ENCODE measurements at places on chromosomes 7 and 10.

DNA sequence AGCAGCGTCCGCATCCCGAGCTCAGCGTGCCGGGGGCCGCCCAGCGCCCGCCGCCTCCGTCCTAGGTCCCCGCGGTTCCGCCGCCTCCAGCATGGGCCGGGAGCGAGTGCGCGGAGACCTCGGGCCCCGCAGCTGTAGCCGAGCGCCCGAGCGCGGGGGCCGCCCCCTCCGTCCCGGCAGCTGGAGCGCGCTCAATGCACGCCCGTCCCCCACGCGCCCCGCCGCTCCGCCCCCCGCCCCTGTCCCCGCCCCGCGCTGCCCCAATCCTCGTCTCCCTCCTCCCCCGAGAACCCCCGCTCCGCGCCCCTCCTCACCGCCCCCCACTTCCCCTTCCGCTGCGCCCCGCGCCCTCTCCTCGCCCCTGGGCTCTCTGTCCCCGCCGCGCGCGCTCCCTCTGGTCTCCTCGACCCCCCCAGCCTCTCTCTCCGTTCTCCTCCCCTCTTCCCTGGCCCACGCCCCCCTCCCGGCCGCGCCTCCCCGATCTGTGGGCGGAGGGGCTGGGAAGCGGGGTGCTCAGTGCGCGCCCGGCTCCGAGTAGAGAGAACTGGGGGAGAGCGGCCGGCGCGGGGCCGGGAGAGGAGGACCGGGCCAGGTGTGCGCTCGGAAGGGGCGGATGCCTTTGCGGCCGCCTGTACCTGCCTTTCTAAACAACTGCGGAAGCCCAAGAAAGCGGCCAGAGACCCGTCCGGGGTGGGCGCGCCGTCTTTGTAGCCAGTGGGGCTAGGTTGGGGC is at the start of gene VIPR2:
VIPR2 (minus strand) TSS at position 110 of the 732 bp plus-strand sequence; CDS start at position 14, 96 bp downstream.
- DNase-seq = no peak

GRCh38 chr7:51138123-51139085 is 178.2 kb downstream of the COBL start:
- DNase-seq = no peak

GRCh38 chr10:43311794-43312193 is 44.9 kb upstream of the RASGEF1A start:
- DNase-seq = no peak

GRCh38 chr7:2069472-2069860 is 163.3 kb downstream of the MAD1L1 start:
- DNase-seq = peak; percentile 77

GRCh38 chr10:121411004-121411403 is 187.2 kb downstream of the FGFR2 start:
- DNase-seq = no peak

DNA sequence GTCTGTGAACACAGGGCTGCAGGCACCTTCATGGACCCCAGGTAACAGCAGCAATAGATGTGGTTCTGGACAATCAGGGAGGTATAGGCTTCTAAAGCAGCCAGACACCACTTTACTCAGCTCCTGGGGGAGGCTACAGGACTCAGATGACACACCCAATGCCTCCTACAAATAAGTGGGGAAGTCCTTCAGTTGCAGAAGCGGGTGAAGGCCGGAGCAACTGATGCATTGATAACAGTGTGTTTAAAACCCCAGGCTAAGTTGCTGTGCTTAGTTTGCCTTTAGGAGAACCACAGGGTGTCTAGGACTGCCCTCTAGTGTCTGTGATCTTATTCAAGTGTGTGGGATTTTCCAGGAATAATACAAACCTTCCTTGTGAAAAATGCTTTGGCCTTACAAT is 5.9 kb upstream of the ITGA8 start:
- peak; percentile 77 for DNase-seq

DNA sequence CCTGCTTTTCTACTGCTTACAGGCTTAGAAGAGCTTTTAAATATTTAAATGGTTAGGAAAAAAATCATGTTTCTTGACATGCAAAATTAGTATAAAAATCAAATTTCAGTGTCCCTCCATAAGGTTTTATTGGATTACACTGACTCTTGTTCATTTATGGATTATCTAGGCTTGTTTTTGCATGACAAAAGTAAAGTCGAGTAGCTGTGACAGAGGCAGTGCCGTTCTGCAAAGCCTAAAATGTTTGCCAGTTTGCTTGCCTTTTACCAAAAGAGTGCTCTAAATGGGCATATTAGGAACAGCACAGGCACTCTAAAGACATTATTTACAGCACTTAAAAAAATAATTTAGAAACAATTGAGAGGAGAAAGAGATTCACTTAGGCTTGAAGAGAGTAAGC is 139.6 kb downstream of the TSPAN12 start:
- no peak for DNase-seq
